Stimulated activated CD8-positive, alpha-beta memory T cell treated with anti-CD3 and anti-CD28 coated beads, Interleukin-7, amount 100 ng/mL, for 48 hours (primary cell): ENCODE measurements at places on chromosomes 1 and 21.

DNA sequence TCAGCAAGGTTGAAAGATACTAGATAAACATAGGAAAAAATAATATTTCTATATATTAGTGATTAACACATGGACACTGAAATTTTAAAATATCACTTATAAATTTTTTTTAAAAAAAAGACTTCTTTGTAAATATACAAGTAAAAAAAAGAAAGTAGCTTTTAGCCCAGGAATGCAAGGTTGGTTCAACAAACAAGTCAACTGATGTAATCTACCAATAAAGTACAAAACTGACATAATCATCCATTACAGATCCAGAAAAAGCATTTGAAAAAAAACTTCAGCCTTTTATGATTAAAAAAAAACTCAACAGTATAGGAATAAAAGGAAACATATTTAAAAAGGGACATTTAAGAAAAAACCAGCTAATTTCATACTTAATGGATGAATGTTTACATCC lies 48.4 kb downstream of the TRMT1L start:
- DNase-seq: no peak

- DNase-seq: no peak
Measured at GRCh38 chr1:30728340-30728739, 5.0 kb upstream of the MATN1 start.

DNA sequence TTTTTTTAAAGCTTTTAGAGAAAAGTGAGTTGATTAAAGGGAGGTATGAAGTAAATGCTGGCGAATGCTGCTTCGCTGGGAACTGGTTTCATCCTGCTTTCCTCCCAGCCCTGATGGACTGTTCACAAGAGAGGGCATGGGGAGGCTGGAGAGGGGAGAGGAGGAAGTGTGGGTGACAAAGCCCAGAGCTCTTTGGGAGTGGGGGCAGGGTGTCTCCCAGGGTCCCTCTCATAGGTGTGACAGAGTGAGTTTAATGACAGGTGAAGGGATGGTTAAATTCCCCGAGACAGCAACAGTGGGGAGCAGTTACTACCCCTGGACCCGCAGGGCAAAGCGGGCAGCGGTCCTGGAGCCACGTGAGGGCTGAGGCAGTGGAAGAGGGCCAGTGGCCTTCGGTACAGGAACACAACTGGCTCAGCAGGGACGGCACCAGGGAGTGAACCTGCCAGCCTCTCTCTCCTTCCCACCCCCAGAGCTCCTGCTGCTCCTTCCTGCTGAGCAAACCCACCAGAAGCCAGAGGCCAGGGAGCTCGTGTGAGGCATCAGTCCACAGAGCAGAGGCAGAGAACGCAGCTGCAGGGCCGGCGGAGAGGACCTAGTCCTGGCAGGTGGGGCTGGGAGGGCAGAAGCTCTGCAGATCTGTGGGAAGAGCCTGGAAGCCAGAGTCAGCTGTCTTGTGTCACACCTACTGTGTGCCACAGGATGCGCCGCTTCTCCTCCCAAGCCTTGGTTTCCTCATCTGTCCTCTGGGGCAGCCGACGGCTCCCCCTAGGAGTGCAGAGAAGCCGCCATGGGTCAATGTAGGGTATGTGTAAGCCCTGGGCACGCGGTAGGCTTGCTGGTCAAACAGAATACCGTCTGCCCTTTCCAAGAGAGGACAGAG lies 20.9 kb upstream of the LRP8 start:
- DNase-seq: no peak

GRCh38 chr21:44712203-44713028 lies 1.0 kb upstream of the TSPEAR start:
- DNase-seq: no peak

DNA sequence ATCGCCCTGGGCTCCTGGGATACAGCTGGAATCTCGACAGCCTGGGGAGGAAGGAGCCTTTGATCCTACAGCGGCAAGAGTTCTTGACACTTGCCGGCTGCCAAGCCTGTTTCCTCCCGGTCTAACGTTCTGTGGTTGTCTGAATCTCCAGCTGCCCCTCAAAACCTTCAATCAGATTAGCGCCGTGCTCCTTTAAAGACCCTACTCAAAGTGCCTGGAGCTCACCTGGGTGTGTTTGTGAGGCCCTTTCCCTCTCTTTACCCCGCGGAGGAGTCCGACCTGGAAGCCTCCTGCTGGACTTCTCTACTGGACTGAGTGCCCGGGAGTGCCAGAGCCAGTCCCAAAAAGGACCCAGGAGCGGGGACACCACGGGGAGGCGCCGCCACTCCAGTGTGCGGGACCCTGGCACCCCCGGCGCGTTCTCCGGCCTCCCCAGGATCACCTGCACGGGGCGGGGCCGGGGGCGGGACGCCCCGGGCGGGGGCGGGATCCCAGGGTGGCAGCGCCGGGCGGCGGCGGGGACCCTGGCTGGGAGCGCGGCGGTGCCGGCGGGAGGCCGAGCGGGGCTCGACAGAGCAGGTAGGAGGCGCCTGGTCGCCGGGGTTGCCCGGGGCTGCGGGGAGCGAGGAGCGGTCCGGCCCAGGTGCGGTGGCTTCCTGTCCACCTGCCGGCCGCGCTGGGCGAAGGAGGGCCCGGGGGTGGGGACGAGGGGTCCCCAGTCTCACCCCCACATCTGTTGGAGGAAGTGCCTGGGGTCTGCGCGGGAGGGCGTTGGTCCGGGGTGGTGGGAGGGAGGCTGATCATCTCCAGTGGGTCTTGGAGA lies at the start of gene NCMAP:
Gene NCMAP, plus strand, starts transcription at position 497 of the 823 bp plus-strand sequence. CDS start 39,344 bp downstream, outside the sequence.
- DNase-seq: no peak

GRCh38 chr1:34684266-34684665 lies 70.6 kb upstream of the GJB5 start:
- DNase-seq: no peak

DNA sequence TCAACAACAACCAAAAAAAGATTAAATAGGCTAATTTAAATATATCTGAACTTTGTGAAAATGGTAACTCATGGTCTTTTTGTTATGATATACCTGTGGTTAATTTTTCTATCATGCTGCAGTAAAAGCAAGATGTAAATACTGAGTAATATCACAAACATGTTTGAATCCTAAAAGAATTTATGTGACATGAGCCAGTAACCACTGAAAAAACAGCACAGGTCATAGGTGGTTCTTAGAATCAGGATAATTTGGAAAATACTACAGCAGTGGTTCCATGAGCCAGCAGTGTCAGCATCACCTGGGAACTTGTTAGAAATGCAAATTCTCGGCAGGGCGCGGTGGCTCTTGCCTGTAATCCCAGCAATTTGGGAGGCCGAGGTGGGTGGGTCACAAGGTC lies 4.1 kb downstream of the ATP5IF1 start:
- DNase-seq: no peak
